ENCODE measurements at places on chromosomes 6 and 20.

- DNase-seq, result no peak
Observed at GRCh38 chr6:166411721-166412151, 29.0 kb upstream of the MPC1 start.

DNA sequence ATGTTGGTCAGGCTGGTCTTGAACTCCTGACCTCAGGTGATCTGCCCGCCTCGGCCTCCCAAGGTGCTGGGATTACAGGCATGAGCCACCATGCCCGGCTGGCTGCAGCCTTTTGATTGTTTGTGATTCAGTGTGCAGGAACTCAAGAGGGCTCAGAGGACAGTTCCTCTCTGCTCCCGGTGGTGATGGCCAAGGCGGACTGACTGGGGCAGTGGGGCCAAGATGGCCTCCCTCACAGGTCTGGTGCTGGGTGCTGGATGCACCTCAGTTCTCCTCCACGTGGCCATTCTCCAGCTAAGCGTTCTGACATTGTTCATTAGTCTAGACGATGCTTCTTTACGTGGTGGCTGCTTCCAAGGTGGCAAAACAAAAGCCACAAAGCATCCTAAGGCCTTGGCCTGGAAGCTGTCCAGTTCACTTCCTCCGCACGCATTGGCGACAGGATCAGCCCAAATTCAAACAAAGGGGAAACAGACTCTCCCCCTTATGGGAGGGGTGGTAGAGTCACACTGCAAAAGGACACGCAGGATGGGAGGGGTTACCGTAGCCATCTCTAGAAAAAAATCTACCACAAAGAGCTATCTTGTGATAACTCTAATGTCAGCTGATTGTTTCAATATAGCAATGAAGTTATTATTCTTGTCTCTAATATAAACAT is 146.9 kb downstream of the FOXC1 start:
- no peak for DNase-seq

DNA sequence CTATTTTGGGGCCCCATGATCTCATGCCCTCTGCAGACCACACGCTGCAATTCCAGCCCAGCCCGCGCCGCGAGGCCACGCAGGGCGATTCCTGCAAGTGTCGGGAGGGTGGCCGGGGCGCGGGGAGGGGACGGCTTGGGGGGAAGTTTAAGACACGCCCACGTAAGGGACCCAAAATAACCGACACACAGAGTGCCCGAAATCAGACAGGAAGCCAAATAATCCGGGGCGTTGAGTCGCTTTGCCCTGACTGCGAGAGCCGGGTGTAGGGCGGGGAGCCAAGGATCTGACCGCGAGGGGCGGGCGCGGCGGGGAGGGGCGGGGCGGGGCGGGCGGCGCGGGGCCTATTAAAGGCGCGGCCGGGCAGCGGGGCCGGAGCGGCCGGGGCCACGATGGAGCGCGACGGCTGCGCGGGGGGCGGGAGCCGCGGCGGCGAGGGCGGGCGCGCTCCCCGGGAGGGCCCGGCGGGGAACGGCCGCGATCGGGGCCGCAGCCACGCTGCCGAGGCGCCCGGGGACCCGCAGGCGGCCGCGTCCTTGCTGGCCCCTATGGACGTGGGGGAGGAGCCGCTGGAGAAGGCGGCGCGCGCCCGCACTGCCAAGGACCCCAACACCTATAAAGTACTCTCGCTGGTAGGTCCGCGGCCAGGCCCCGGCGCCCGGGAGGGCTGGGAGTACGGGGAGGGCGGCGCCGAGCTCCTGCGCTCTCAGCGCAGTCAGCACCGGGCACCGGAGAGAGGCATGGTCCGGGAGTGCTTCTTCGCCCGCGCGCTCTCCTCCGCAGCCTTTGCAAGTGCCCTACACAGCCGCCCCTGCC is at the start of gene ENPP1:
TSS of gene ENPP1 (plus strand) at position 377 of the 816 bp plus-strand sequence. CDS start at position 393, 16 bp downstream.
- DNase-seq, result peak; percentile 61

DNA sequence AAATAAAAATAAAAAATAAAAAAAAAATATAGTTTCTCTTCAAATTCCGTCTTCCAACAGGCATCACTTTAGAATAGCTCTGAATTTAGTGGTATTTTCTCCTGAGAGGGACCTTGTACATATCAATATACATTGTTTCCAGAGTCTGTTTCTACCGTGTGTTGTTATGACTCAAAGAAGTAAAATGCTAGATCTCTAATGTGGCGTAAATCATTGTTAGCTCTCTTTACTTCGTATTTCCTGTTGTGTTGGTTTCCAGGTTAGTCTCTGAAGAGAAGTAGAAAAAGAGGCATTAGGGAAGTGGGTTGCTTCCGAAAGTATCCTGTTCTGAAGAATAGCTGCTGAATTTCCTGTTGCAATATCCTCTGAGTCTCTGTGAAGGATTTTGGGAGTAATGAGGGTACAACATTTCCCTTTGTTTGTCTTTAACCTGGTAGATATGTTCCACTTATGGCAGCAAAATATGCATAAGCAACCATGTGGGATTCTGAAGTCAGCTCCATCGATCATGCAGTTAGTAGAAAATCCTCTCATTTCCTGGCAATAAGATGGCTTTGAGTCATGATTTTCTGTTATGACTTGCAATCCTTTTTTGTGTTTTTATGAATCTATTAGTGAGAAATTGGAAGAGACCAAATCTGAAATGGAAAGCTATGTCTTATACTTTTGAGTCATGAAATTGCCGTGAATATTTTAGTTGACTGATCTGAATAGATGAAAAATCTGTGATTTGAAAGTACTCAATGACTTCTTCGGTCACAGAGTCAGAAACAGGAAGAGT is 42.0 kb upstream of the MCHR2 start:
- DNase-seq, result no peak

DNA sequence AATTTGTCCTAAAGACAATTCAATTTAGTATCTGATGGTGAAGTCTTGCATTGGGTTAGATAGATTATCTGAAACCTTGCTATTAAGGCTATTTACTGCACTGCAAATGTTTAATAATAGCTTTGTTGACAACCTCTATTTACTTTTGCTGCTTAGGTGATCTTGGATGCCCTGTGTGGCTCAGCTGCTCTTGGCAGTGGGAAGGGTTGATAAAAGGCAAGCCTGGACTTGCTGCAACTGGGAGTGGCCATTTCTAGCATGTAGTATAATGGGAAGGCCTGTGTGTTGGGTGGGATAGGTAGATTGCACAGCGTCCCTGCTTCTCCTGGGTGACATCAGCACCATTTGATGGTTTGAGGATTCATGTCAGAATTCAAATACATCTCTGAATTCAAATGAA is 49.1 kb downstream of the ARMC2 start:
- no peak for DNase-seq

DNA sequence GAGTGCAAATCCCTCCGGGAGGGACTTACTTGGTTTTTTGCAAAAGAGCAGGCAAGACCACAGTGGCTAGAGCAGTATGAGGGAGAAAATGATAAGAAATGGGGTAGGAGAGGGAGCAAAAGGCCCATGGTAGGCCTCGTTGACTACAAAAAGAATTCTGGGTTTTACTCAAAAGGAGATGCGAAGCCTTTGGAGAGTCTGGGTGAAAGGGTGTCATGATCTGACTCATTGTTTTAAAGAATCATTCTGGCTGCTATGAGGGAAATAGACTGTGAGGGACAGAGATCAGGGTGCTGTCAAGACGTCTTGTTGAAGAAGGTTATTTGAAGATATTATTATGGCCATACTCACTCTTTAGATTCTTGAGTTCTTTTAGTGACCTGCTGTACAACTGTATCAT is 13.0 kb downstream of the TBC1D32 start:
- DNase-seq, result no peak

DNA sequence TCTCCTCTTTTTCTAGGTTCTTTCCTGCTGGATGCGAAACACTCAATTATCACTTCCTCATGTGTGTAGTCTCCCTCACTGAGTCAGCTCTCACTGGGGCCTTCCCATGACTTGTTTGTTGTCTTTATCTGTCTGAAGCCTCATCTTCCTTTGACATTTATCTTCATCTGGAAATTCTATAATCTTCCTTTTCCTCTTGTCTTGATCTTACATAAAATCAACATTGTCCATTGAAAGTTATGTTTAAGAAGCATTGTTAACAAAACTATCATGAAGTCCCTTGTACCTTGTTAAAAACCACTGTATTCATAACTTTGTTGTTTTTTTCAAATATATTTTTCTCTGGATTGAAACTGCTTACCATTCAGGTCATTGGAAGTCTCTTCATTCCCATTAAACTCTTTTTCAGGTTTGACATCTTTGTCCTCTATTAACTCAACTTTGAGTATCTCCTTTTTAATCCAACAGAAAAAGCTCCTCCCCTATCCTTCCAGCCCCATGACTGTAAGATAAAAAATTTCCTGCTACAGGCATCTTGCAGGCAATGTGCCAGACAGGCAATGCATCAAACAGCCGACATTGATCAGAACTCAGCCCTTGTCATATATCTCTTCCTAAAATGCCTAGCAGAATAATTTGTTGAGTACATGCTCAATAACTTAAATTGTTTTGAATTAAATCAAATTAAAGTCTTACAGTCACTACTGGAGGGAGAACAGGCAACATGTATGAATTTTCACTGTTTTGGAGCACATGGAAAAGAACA is 34.8 kb downstream of the MYLIP start:
- no peak for DNase-seq

- no peak for DNase-seq
Observed at GRCh38 chr6:113445201-113445600, 411.9 kb upstream of the MARCKS start.

DNA sequence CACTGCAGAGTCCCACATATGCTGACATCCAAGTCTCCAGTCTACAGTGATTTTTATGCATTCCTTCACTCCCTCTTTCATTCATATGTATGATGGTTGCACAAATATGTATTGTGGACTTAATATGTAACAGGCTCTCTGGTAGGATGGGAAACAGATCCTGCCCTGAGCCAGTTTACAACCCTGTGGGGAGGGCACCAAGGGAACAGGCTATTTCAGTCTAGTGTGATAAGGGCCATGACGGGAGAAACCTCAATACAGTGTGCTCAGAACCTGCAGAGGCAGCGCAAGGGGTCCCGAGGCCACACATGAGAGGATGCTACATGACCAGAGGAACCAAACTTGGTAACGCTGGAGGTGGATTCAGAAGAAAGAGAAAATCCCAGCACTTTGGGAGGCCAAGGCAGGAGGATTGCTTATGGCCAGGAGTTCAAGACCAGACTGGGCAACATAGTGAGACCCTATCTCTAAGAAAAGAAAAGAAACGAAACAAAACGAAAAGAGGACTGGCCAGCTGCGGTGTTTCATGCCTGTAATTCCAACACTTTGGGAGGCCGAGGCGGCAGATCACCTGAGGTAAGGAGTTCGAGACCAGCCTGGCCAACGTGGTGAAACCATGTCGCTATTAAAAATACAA is 249.8 kb upstream of the JARID2 start:
- DNase-seq, result no peak

- no peak for DNase-seq
Observed at GRCh38 chr6:145557474-145557873, 177.8 kb downstream of the EPM2A start.

- no peak for DNase-seq
Observed at GRCh38 chr20:54476169-54477009, 996 bp downstream of the DOK5 start.

- peak; percentile 55 for DNase-seq
Observed at GRCh38 chr20:8310618-8311017, 178.6 kb downstream of the PLCB1 start.

DNA sequence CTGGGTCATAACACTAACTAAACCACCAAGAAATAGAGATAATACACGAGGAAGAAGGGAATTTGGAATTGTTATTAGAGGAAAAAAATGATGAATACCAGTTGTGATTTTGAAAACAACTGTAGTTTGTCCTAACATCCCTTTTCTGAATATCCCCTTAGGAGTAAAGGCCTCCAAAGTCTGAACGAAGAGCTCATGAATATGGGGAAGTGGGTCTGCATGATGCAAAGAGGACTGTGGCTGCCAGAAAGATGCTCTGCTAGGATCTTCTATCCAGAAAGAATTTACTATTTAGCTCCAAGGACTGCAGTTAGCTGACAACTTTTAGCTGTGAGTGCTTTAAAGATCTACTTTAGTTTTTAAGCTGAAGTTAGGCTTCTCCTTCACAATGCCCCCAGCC is 308.8 kb upstream of the HS3ST5 start:
- DNase-seq, result no peak

GRCh38 chr6:127205036-127205435 is 61.6 kb upstream of the RNF146 start:
- no peak for DNase-seq

DNA sequence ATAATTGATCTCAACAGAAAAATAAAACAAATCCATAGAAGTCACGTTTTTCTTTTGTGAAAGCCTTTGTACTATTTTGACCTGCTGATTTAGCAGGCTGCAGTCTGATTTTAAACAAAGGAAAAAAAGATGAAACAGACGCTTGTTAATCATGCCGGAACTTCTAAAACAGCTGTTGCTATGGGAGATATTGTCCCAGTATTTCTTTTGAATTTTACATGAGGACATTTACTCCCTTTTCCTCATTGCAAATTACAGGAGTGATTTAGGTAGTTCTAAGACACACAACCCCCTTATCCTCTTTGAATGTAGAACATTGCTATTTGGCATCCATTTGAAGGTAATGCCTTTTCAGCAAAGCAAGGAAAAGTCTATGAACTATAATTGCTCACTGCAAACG is 416.1 kb downstream of the BCKDHB start:
- DNase-seq, result no peak

GRCh38 chr20:1934721-1935573 is 39.7 kb downstream of the SIRPA start:
- no peak for DNase-seq

- no peak for DNase-seq
Observed at GRCh38 chr20:42531508-42531961, 658.2 kb downstream of the PTPRT start.

DNA sequence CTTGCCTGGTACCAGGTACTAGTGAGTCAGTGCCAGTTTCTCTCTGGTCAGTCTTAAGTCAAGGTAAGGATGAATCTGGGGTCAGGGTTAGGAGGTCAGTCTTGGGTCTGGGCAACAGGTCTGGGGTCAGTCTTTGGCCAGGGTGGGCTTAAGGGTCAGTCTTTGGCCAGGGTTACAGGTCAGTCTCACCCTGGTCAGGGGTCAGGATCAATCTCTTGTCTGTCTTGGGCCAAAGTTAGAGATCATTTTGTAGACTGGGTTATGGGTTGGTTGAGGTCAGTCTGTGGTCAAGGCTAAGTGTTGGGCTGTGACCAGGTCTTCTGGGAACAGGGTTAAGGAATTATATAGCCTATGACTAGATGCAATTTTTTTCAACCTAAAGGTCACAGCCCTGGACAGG is 12.8 kb upstream of the CAPN11 start:
- DNase-seq, result no peak

- DNase-seq, result no peak
Observed at GRCh38 chr20:43916073-43916880, 1.6 kb downstream of the TOX2 start.
